Activated CD4-positive, alpha-beta T cell treated with anti-CD3 and anti-CD28 coated beads, Interleukin-2, amount 50 U/mL, for 48 hours (primary cell): ENCODE measurements at places on chromosomes 4 and X.

- no peak for DNase-seq
These were observed 345.4 kb upstream of the GATB start for GRCh38 chr4:152106113-152106763.

DNA sequence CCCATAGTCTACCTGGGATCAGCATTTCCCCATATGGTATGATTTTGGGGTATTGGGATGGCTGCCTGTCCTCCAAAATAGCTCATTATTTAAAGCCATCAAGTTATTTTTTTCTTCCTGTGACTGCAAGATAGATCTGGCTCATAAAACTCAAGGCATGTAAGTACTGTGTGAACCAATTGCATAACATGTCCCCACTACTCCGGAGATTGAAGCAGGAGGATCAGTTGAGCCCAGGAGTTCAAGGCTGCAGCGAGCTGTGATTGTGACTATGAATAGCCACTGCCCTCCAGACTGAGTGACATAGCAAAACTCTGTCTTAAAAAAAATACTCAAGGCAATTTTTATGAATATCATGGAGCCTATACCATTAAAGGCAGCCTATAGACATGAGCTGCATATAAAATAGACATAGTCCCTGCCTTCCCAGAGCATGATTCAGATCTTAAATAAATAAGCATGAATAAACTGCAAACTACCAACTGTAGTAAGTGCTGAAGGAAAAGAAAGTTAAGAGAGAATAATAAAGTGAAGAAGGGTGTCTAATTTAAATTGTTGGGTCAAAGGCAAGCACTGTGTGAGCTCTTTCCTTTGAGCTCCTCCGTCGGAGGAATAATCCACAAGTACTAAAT lies 16.9 kb upstream of the MMAA start:
- no peak for DNase-seq

DNA sequence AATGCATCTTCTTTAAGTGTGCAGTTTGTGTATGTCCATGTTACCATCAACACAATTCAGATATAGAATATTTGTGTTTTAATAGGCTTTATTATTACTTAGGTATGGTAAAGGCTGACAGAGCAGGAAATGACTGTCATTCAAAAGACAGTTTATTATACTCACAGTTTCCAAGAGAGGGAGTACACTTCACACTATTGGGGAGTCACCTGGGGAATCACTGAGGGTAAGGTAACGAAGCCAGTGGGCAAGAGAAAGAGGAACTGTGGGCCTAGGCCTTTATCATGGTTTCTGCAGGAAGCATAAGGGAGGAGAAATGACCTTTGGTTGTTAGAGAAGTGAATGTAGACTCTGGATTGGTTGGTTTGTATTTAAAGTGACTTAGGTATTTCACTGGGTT lies 235.1 kb upstream of the HCCS start:
- no peak for DNase-seq

DNA sequence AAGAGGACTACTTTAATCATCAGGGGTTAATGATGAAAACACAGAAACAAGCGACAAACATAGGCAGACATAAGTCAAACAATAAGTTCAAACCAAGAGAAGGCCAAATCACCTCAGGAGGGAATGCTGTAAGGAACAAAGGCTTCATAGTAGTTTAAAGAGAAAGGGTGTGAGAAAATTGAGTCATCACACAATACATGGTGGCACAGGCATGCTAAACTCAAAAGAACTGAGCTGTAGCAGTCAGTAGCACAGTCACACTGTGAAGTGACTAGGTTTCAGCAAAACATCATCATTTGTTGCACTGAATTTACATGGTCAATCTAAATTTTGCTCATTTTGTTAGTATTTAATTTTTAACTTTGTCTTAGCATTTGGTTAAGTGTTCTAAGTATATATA lies 24.2 kb downstream of the SMC1A start:
- no peak for DNase-seq

DNA sequence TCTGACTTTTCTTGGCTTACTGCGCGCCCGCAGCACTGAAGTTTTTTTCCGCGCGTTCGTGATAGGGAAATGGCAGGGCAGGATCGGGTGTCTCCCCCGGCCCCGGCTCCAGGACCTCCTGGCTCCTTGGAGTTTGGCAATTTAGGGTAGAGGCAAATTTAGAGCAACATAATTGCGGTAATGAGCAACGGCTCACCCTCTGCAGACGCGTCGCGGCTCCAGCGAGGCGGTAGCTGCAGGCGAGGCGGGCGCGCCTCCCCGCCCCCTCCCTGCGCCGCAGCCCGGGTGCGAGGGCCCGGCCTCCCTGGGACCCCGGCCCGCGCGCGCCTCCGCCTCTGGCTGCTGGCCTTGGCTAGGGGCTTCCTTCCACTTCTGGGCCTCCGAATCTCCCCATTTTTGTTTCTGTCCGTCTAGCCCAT lies 6.2 kb downstream of the MSX1 start:
- DNase-seq, result no peak

DNA sequence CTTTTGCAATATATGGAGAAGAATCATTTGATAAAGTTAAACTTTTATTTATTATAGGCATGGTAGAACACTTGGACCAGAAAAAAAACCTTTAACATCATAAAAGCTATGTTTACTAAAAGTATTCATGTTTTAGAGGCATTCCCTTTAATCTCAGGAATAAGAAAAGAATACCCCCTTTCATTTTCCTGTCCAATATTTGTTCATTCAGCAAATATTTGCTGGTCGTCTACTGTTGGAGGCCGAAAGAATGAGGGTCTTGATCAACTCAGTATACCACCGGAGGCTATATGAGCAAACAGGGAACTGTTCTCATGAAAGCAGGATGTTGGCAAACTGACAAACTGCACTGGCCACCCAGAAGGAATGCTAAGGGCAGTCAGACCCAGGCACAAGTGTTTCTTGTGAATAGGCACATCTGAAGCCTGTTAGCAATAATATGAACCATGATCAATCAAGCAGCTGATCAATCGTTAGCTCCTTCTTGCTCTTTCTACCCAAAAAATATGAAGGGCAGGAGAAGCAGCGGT lies 480.8 kb upstream of the FAT1 start:
- DNase-seq, result no peak

DNA sequence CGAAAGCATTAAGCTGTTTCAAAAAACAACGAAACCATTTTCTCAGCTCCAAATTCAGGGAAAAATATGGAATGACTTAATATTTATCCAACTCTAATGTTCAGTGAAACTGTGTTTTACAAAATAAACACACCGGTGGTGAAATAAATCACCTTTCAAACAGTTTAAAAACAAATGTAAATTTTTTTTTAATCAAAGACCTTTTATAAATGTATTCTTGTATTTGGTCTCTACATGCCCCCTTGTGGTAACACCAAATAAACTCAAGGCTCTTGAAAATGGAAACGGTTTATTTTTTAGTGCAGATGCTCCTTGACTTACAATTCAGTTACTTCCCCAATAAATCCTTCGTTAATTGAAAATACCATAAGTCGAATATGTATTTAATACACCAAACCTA lies 45.8 kb upstream of the ITM2A start:
- DNase-seq, result no peak

GRCh38 chr4:139674875-139675550 lies 9.4 kb downstream of the MGST2 start:
- no peak for DNase-seq

GRCh38 chr4:186644737-186645261 lies 78.9 kb downstream of the FAT1 start:
- no peak for DNase-seq

GRCh38 chr4:82360298-82361177 lies 13.3 kb downstream of the HNRNPD start:
- no peak for DNase-seq

DNA sequence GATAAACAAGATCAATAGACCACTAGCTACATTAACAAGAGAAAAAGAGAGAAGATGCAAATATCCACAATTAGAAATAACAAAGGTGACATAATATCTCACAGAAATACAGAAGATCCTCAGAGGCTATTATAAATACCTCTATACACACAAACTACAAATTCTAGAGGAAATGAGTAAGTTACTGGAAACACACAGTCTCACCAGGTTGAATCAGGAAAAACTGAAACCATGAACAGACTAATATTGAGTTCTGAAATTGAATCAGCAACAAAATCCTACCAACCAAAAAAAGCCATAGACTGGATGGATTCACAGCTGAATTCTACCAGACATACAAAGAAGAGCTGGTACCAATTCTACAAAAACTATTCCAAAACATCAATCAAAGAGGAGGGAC lies 211.8 kb upstream of the CPEB2 start:
- no peak for DNase-seq

DNA sequence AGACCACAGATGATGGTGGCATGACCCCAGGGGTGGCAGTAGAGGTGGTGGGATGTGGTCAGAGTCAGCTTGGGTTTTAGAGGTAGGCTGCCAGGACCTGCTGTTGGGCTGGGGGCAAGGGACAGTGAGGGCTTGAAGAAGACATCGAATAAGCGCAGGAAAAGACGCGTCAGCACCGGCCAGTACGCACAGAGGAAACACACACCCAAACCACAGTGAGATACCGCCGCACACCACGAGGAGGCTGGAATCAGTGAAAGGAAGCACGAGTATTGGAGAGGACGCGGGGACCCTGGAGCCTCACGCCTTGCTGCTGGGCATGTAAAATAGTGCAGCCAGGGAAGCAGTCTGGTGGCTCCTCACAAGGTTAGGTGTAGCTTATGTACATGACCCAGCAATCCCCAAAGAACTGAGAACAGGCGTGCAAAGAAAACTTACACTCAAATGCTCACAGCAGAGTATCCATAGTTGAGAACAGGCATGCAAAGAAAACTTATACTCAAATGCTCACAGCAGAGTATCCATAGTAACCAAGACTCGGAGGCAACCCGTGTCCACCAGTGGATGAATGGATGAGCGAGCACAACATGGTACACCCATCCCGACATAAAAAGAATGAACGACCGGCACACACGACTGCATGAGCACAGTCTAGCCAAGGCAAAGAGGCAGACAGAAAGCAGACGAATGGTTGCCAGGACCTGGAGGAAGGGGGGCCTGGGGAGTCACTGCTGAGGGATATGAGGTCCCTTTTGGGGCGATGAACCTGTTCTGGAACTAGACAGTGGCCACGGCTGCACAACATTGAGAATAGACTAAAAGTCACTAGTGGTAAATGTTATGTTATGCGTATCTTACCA lies 13.3 kb downstream of the PDZD4 start:
- peak; percentile 36 for DNase-seq

GRCh38 chr4:175891231-175891630 lies 79.2 kb upstream of the GPM6A start:
- no peak for DNase-seq

DNA sequence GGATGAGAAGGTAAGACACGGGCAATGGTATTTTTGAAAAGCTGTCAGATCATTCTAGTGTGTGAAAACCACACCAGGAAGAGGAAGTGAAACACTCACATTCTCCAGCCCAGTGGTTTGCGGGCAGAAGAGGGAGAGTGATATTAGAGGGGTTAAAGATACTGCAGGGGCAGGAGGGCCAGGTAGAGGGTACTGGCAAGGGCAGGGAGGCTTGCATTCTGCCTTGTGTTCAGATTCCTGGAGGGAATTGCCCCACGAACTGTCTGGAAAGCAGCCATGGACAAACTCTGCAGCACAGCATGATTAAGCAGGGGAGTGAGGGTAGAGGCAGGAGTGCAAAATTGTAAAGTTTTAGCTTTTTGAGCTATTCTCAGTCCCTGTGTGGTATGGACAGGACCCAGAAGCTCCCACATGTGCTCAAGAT lies 30.9 kb downstream of the NIPAL1 start:
- DNase-seq, result peak; percentile 85

- no peak for DNase-seq
These were observed 27.8 kb downstream of the PPP2R2C start for GRCh38 chr4:6444582-6444981.

DNA sequence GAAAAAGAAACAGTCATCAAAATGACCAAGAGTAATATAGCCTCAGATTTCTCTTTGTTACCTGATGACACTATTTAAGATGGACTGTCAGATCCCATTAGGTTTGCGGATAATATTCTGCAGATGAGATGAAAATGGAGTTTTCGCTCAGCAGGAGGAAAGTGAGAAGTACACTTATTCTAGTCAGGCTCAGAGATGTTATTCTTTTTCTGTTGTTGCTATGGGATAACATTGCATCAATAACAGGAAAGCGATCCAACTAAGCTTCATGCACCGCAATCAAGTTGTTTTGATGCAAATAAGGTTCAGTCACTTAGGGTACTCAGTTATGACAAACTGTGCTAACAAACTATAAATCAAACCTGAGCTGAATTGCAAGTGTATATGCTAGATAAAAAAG lies 415.0 kb downstream of the CCSER1 start:
- DNase-seq, result no peak

- DNase-seq, result no peak
These were observed 512.9 kb downstream of the FAT4 start for GRCh38 chr4:125827696-125828052.

DNA sequence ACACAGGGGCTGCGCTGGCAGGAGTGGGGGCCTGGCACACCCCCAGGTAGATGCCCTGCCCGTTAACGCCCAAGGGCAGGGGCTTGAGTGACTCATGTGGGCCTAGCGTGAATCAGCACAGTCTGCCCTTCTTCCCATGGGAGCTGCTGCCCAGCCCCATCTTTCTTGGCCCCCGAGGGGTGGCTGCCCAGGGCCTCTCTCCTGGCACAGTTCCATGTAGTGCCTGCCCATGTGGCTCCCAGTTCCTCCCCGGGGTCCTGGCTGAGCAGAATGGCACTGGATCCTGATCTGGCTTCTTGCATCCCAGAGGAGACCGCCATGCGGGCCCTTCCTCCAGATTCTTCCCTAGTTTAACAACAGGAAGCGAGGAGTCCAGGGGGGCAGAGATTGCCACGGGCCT lies 2.1 kb upstream of the AVPR2 start:
- no peak for DNase-seq

GRCh38 chr4:107683873-107684272 lies 36.2 kb downstream of the PAPSS1 start:
- DNase-seq, result no peak

GRCh38 chr4:1956631-1957030 lies 52.1 kb downstream of the NELFA start:
- no peak for DNase-seq

DNA sequence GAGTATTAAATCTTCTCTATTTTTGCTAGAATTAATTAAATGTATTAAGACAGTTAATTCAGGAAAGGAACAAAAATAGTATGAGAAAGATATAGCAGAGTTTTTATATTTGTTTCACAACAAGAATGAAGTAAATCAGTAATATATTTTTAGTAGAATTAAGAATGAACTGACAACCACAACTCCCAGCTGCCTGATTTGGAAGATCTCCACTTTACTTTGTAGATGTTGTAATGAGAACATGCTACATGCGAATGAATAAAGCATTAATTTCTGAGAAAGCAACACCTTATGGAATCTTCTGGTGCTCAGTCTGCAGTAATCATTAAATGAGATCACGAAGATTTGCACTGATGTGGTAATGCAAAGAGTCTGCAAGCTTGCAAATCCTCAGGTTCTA lies 695.6 kb upstream of the PCDH7 start:
- DNase-seq, result no peak

- no peak for DNase-seq
These were observed 263.8 kb upstream of the NDST3 start for GRCh38 chr4:117770269-117771102.

DNA sequence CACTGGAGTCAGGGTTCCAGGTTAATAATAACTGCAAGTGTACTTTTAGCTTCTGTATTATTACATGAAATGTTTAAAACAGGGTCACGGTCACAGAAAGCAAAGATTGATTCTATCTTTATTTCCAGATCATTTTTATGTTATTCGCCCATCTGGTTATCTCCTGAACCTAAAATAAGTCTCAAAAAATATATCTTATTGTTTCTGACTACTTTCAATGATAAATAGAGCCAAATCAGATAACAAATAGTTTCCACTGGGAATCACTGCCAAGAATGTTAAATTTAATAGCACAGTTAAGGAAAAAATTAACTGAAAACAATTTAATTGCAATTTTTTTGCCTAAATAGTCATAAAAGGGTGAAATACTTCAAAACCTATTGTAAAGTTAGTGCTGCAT lies 17.2 kb upstream of the VEGFD start:
- DNase-seq, result no peak
